Endothelial cell (in vitro differentiated cells): ENCODE measurements at places on chromosomes 1 and 21. TPM values are rescaled to one million over a fixed set of nuclear protein-coding genes. Genes with fewer than 3 reads are reported as not detected.

DNA sequence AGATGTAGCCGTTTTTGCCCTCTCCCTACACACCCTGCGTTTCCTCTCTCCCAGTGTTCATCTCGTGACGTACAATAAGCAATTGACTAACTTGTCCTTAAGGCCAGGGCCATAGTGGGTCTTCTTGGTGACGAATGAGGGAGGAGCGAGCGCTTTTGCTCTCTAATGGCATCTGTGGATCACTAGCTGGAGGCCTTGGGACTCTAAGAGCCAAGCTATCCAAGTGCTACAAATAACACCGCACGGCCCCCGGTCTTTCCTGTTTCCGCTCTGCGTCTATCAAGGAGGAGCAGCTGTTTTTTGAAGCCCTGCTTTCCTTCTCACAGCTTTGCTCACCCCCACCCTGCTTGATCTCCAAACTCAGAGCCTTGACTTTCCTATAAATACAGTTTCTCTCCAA lies 25.2 kb downstream of the EVA1C start:
- DNase-seq, result peak; percentile 30
- peaks cover 4% of the 10 kb centered on the region for H3K27me3 ChIP-seq
- H3K4me3 ChIP-seq, result no peak overlapping the region
- H3K27ac ChIP-seq, result peak overlapping the region; percentile 31
- H3K4me1 ChIP-seq, result peaks cover 18% of the 10 kb centered on the region

DNA sequence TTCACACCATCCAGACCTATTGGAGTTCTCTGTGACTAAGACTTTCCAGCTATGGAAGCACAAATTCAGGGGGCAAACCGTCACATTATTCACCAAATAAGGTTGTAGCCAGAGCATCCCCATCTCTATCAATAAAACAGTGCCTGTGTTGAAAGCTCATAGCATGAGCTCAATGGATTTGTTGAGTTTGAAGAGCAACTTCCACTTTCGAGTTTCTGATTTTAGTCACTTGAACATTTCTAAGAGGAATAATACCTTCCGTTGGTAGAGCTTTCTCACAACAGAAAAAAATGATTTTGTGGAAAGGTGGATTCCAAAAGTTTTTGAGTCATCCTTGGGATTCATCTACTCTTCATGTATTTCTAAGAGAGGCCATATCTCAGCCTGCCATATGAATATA lies 13.0 kb upstream of the ELAVL4 start:
- H3K27ac ChIP-seq, result no peak overlapping the region
- no peaks in the 10 kb centered on the region for H3K4me1 ChIP-seq
- H3K36me3 ChIP-seq, result no peaks in the 10 kb centered on the region
- no peaks in the 10 kb centered on the region for H3K27me3 ChIP-seq
- no peak for DNase-seq
- no peak overlapping the region for H3K4me3 ChIP-seq

GRCh38 chr1:162008799-162009198 lies 14.9 kb downstream of the OLFML2B start:
- no peak overlapping the region for H3K27ac ChIP-seq
- peaks cover 17% of the 10 kb centered on the region for H3K4me1 ChIP-seq
- H3K27me3 ChIP-seq, result peaks cover 16% of the 10 kb centered on the region
- no peak for DNase-seq
- H3K4me3 ChIP-seq, result no peak overlapping the region
- H3K36me3 ChIP-seq, result no peaks in the 10 kb centered on the region

Gene WDR64
- 0.80 TPM for total RNA-seq

Gene CCDC185
- total RNA-seq, result not detected

DNA sequence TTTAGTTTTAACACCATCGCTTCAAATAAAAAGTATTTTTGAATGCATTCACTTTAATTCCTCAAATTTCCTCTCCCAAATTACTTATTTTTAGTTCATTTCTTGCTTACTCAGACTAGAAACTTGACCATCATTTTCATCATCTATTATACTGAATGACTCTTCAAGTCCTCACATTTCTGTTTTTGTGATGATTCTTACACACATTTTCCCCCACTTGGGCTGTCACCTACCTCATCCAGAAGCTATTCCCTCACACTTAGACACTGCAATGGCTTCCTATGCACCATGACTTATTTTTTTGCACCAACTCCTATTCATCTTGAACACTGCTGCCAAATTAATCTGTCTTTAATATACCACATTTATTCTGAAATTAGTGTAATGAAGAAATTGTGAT lies 239.6 kb upstream of the DUSP10 start:
- peaks cover 5% of the 10 kb centered on the region for H3K27me3 ChIP-seq
- no peaks in the 10 kb centered on the region for H3K36me3 ChIP-seq
- DNase-seq, result no peak

- no peaks in the 10 kb centered on the region for H3K27me3 ChIP-seq
- H3K36me3 ChIP-seq, result no peaks in the 10 kb centered on the region
- DNase-seq, result no peak
- H3K4me3 ChIP-seq, result no peak overlapping the region
Measured at GRCh38 chr1:171922999-171923398, 81.7 kb downstream of the DNM3 start.

DNA sequence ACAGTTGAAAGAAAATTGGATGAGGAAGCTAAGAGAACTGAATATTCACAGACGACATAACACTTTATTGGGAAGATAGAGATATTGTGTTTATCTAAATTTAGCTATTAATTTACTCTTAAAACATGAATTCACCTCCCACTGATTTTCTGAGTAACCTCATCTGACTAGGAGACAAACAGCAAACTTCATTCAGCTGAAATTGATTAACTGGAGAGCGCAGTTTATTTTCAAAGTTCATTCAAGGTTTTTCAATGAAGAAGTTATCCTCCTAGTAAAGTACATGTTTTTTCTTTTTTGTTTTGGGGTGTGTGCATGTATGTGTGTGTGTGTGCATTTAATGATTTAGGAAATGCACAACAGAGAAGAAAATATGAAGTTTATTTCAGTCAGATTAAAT lies 215.0 kb downstream of the KCNT2 start:
- no peak overlapping the region for H3K27ac ChIP-seq
- H3K4me1 ChIP-seq, result no peaks in the 10 kb centered on the region
- no peaks in the 10 kb centered on the region for H3K36me3 ChIP-seq
- H3K27me3 ChIP-seq, result no peaks in the 10 kb centered on the region
- H3K4me3 ChIP-seq, result no peak overlapping the region

- DNase-seq, result no peak
- no peaks in the 10 kb centered on the region for H3K27me3 ChIP-seq
- no peaks in the 10 kb centered on the region for H3K4me1 ChIP-seq
Measured at GRCh38 chr1:76657623-76658022, 209.7 kb upstream of the ST6GALNAC5 start.

- H3K27me3 ChIP-seq, result peaks cover 2% of the 10 kb centered on the region
- DNase-seq, result no peak
- H3K4me3 ChIP-seq, result no peak overlapping the region
- no peaks in the 10 kb centered on the region for H3K4me1 ChIP-seq
- no peaks in the 10 kb centered on the region for H3K36me3 ChIP-seq
Measured at GRCh38 chr1:225712391-225712790, 59.5 kb upstream of the ENAH start.

DNA sequence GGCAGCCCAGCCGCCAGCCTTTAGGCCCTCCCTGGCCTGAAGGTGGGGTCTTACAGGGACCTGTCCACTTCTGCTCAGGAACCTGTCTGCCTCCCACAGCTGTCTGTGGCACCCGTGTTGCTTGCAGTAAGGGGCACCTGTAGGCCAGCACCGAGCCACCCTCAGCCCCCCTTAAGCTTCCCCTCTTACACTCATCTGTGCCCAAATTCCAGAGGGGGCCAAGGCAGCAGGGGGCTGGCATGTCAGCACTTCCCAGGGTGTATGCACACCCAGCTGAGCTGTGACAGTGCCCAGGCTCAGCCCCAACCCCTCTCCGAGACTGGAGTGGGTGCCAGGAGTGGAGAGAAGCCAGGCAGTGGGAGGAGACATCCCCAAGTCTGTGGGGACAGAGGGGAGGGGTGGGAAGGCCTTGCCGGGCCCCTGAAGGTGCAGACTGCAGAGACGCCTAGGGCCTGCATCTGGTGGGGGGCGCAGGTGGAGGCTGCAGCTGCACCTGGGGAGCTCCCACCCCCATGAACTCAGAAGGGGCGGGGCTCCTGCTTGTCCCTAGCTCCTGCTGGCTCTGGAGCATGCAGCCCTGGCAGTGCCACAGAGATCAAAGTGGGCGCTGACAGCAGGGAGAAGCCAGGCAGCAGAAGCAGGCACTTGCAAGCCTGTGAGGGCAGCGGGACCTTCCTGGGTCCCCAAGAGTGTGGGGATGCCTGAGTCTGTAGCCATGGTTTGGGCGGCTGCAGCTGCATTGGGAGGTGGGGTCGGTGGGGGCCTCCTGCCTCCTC lies 5.4 kb upstream of the SLC2A7 start:
- DNase-seq, result no peak
- peaks cover 21% of the 10 kb centered on the region for H3K36me3 ChIP-seq
- H3K4me1 ChIP-seq, result no peaks in the 10 kb centered on the region

DNA sequence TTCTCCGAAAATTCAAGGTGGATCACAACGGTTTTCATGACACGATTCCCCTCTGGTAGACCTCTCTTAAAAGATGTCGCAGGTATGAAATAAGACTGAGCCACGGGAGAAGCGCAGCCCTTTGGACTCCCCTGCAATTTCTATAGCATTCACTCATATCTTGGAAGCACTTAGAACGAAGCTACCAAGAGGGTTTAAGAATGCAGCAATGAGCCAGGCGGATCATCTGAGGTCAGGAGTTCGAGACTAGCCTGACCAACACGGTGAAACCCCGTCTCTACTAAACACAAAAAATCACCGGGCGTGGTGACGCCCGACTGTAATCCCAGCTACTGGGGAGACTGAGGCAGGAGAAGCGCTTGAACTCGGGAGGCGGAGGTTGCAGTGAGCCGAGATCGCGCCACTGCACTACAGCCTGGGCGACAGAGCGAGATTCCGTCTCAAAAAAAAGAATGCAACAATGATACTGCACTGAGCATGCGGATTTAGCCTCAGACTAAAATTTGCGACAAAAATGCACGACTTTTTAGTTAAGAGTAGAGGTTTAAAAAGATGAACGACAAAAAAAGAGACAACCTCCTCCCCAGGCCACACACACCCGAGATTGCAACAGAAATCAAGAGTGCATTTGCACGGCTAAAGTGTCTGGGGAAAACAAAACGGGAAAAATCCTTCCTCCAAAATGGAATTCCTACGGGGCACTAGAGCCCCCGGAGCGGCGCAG lies 743 bp downstream of the TOMM20 start:
- peak overlapping the region; percentile 88 for H3K27ac ChIP-seq
- DNase-seq, result no peak
- H3K4me3 ChIP-seq, result peak overlapping the region; percentile 95
- H3K4me1 ChIP-seq, result peaks cover 21% of the 10 kb centered on the region
- H3K27me3 ChIP-seq, result peaks cover 6% of the 10 kb centered on the region
- H3K36me3 ChIP-seq, result peaks cover 8% of the 10 kb centered on the region

DNA sequence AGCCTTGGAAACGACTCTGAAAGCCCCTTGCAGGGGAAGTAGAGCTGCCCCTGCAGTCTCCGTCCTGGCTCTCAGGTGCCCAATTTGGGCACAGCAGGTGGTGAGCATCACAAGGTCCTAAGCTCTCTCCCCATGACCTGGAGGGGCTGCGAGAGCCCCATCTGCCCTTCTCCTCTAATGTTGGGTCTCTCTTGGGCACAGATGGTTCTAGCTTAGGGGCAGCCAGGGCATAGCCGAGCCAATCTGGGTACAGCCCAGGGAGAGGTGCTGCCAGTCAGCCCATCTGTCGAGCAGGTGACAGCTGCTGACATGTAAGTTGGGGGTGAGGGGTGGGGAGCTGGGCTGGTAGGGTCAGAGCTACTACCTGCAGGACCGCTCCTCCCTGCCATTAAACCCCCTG lies 50.7 kb downstream of the SYT2 start:
- H3K27ac ChIP-seq, result no peak overlapping the region
- peaks cover 2% of the 10 kb centered on the region for H3K27me3 ChIP-seq
- H3K36me3 ChIP-seq, result no peaks in the 10 kb centered on the region
- H3K4me3 ChIP-seq, result no peak overlapping the region
- H3K4me1 ChIP-seq, result peaks cover 1% of the 10 kb centered on the region

Gene IRF2BP2
- total RNA-seq, result 158 TPM

Gene OR2G6
- total RNA-seq, result not detected

- H3K27me3 ChIP-seq, result peaks cover 2% of the 10 kb centered on the region
- H3K36me3 ChIP-seq, result no peaks in the 10 kb centered on the region
- no peak overlapping the region for H3K4me3 ChIP-seq
- peaks cover 3% of the 10 kb centered on the region for H3K4me1 ChIP-seq
Measured at GRCh38 chr1:20194224-20194623, 7.9 kb upstream of the PLA2G2C start.

DNA sequence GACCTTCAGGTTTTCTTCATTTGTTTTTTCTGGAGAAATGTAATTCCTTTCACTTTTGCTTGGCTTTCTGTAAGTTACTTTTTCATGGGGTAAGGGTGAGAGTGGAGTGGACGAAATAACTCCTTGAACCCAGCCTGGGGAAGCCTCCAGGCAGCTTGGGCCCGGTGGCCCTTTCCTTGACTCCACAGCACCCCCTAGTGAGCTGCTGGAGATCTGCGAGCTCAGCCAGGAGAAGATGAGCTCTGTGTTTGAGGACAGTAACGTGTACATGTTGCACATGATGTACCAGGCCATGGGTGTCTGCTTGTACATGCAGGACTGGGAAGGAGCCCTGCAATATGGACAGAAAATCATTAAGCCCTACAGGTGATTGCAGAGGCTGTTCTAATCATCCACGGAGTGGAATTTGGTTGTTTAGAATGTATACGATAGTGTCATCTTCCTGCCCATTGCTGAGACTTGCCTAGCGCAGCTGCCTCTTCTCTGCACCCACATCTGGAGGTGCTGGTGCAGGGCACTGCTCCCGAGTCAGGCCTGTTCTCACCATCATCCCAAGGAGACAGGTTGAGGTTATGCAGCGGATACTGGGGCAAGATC lies 51.0 kb downstream of the SMYD2 start:
- H3K36me3 ChIP-seq, result peaks cover 13% of the 10 kb centered on the region
- no peaks in the 10 kb centered on the region for H3K27me3 ChIP-seq
- peak; percentile 65 for DNase-seq
- H3K27ac ChIP-seq, result no peak overlapping the region
- H3K4me3 ChIP-seq, result no peak overlapping the region

Gene CD1D
- 1.5 TPM for total RNA-seq

DNA sequence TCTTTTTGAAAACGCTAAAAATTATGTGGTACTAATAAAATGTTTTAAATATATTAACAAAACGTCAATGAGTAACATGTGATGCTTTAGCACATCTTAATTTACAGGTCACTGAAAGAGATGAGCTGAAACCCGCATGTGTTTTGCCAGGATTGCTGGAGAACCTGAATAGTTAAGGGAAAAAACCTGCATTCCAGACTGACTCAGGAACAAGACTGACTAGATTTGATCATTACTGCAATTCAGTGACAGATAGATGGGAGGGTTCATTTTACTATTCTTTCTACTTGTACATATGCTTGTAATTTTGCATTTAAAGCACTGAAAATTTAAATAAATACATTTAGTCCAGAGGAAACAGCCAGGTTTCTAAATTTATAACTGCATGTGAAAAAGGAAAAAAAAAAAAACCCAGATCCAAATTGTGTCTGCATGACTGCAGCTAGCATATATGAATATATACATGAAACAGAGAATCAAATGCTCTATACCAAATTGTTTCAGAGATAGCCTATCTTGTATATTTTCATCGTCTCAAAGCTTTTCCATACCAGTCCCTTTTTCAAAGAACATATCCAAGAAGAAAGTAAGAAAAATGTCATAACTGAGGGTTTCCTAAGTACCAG lies 71.7 kb downstream of the APP start:
- H3K27ac ChIP-seq, result no peak overlapping the region
- DNase-seq, result no peak
- H3K4me3 ChIP-seq, result no peak overlapping the region
- peaks cover 23% of the 10 kb centered on the region for H3K36me3 ChIP-seq
